ENCODE measurements at places on chromosomes 12 and 14.

GRCh38 chr14:27605282-27605681 lies 1007.4 kb upstream of the NOVA1 start:
- DNase-seq: no peak

DNA sequence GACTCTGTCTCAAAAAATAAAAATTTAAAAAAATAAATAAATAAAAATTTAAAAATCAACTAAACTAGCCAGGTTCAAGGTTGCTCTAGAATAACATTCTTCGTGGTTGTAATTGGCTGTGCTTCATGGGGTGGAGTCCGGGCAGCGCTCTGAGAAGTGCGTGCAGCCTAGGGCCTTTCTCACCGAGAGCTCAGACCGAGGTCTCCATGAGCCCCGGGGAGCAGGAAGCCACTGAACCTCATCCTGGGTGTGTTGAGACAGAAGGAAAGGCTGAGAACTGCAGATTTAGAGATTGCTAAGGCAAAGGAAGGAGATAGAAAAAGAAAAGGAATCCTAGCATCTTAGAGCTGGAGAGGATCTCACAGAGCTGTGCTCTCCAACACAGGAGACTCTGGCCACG lies 14.7 kb downstream of the P2RX4 start:
- no peak for DNase-seq

- no peak for DNase-seq
These were observed 224.3 kb downstream of the NEDD1 start for GRCh38 chr12:97131220-97131981.

GRCh38 chr14:65431245-65431644 lies 18.7 kb downstream of the FUT8 start:
- no peak for DNase-seq

GRCh38 chr14:48735607-48736006 lies 850.6 kb downstream of the RPS29 start:
- DNase-seq: no peak

DNA sequence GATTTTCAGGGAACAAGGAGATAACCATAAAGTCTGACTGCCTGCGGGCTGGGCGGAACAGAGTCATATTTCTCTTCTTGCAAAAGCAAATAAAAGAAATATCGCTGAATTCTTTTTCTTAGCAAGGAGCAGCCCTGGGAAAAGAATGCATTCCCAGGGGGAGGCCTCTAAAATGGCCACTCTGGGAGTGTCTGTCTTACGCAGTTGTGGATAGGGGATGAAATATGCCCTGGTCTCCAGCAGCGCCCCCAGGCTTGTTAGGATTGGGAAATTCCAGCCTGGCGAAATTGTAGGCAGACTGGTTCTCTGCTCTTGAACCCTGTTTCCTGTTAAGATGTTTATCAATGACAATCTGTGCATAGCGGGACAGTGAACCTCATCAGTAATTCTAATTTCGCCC lies 40.5 kb downstream of the PCNX1 start:
- DNase-seq: no peak

DNA sequence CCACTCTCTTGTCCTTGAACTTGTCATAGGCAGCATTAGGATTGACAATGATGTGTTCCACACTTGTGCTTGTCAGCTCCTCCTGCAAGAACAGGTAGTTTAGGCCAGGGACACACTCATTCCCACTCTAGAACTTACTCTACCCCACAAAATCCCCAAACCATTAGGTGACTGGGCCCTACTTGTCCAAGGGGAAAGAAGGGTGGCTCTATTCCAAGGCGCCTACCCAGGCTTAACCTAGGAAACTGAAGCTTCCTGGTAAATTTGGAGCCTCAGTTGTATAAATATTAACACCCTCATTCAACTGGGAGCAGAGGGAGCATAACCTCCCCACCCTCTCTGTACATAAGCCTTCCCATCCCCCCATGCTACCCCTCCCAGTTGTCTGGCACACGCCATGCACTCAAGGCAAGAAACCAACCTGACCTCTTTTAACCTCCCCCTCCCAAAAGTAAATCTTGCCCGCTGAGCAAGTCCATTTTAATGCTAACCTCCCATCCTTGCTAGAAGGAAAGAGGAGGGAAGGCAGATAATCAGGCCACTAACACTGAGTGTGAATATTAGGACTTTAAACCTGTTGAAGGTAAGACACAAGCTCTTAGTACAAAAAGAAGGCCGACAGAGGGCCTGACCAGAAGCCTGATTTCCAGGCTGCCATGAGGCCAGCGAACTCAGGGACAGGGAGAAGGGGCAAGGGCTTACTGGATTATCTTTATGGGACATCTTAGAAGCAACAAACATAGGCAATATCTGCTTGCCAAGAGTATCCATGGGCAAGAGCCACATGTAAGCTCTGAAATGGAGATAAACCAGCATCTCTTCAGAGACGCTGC lies 11.0 kb downstream of the DCTN2 start:
- no peak for DNase-seq

- no peak for DNase-seq
These were observed 7.8 kb downstream of the PITPNM2 start for GRCh38 chr12:123142921-123143735.

GRCh38 chr14:32932302-32932913 lies 6.3 kb upstream of the NPAS3 start:
- no peak for DNase-seq

GRCh38 chr12:57521525-57522010 lies 1.1 kb upstream of the MBD6 start:
- no peak for DNase-seq

- DNase-seq: no peak
These were observed 596.8 kb downstream of the SOX5 start for GRCh38 chr12:23352670-23353069.

- no peak for DNase-seq
These were observed 86.4 kb downstream of the GALNT8 start for GRCh38 chr12:4806439-4807115.
